ENCODE measurements at places on chromosomes 7 and 10.

- peak; percentile 52 for DNase-seq
Observed at GRCh38 chr10:100743626-100744135, 1.7 kb upstream of the PAX2 start.

- DNase-seq = peak; percentile 40
Observed at GRCh38 chr7:156473476-156474240, 166.9 kb upstream of the RNF32 start.

- DNase-seq = no peak
Observed at GRCh38 chr10:131174651-131175540, 136.6 kb downstream of the TCERG1L start.

GRCh38 chr7:26201247-26202018 is at the start of gene CBX3:
Gene CBX3, plus strand, starts transcription at chr7:26201745. Its CDS starts 1,254 bp downstream, at chr7:26202999.
- peak; percentile 93 for DNase-seq
